ENCODE measurements at places on chromosomes 4 and X.

DNA sequence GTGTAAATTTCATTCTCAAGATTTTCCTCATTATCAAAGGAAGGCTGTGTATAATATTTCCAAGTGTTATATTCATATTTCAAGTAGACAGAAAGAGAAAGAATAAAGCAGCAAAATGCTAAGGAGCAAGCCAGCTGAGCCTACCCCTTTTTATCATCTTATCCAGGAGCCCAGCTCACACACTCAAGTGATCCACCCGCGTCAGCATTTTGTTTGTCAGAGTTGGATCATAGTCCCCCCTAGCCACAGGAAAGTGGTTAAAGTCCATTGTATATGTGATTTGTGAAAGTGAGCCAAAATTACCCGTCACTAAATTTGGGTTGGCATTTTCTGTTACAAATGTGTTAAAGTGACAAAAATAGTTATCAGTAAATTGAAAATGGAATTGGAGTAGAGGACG lies 289.3 kb upstream of the CTSO start:
- no peak for DNase-seq

GRCh38 chrX:102558607-102559006 lies 40.7 kb upstream of the ARMCX5 start:
- no peak for DNase-seq

GRCh38 chr4:141375855-141376254 lies 155.2 kb downstream of the ZNF330 start:
- no peak for DNase-seq

DNA sequence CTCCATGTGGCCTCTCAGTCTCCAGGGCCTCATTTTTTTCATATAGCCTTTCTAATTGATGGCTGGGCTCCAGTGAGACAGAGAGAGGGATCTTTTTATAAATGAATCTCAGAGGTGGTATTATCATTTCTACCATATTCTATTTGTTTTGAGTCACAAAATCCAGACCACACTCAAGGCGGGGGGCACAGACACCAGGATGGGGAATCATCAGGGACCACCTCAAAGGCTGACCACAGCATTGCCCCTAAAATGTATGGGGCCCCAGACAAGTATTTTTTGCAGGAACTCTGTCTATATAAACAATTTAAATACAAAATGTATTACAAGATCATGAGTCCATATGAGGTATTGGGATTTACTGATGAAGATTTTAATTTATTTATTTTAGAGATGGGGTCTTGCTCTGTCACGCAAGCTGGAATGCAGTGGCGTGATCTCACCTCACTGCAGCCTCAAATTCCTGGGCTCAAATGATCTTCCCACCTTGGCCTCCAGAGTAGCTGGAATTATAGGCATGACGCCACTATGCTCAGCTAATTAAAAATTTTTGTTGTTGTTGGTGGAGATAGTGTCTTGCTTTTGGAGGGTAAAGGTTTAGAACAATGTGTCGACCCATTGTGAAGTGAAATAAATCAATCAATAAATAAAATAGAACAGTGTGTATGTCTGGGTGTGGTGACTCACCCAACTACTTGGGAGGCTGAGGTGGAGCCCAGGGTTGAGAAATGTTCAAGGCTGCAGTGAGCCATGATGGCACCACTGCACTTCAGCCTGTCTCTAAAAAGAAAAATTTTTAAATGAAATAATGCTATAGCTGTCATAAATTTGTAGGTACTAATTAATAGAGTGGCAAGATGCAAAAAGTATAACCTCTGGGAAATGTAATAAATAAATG lies 29.4 kb downstream of the WDR13 start:
- DNase-seq, result no peak

GRCh38 chrX:97605271-97605670 lies 721.6 kb downstream of the RPA4 start:
- no peak for DNase-seq

DNA sequence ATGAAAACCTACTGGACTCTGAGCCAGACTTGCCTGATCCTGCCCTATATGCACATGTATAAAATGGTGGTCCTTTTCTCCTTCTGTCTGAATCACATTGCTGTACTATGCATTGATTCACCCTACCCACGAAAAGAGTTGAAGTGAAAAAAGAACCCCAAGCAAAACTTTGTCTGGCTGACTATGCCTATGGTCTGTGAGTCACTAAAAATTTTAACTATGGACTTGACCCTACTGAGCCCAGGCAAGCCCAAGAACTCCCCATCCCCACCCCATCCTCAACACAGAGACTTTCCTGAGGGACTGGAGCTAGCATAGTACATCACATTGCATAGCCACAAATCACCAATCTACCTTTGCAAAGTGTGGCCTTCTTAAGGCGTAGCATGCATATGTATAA lies 116.6 kb upstream of the TENM3 start:
- no peak for DNase-seq

DNA sequence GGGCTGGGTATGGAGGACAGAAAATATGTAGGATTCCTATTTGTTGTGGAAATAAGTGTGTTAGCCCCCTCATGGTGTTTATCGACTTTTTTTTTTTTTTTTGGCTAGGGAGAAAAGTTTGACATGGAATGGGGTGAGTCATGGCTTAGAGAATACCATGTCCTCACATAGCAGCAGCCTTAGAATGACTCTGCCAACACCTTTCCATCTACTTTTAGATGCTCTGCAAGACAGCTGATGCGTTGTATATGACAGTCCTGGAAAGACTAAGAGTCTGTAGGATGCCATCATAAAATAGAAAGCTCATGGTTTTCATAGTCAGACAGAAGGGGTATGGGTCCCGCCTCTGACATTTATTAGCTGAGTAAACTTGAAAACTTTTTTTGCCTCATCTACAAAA lies 37.7 kb downstream of the MTTP start:
- no peak for DNase-seq

DNA sequence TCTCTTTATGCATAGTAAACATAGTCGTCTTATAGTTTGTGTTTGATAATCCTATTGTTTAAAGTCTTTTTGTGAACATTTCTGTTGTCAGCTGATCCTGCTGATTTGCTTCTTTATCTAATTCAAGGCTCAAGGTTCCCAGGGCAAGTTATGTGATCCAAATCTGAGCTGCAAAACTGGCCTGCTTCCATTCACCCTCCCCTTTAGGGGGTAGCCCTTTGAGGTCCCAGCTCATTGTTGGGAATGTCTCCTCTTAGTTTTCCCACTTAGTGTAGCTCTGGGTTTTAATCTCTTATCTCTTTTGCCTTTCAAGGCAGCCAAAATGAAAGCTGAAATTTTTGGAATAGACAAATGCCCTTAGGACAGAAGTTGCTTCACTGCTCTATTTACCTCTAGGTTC lies 40.2 kb upstream of the MAGED1 start:
- no peak for DNase-seq

- no peak for DNase-seq
Observed at GRCh38 chr4:175947117-175947722, 118.4 kb upstream of the WDR17 start.

DNA sequence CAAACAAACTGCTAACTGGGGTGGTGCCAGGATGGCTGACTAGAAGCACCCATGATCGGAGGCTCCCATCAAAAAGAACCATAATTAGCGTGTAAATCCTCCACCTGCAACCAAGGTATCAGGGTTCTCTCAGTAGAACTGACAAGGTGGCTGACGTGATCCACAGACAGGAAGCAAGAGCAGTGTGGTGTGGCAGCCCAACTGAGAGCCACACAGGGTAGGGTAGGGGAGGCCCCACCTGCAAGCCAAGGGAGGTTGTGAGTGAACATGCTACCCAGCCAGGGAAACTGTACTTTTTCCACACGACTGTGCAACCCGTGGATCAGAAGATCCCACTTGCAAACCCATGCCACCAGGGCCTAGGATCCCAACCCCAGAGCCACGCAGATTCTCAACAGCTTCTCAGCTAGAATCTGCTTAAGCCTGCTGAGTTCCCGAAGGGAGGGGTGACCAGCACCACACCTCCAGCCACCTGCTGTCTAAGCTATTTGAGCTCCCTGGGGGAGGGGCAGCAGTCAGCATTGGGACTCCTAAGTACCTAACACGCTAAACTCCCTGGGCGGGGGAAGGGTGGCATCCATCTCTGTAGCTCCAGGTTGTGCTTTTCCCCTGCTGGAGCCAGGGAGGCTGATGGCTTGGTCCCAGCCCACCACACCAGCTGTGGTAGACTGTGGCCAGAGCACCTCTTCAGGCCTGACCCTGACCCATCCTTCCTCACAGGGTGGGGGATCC lies 425.1 kb downstream of the GPM6A start:
- DNase-seq, result no peak

GRCh38 chr4:150325872-150326271 lies 247.6 kb downstream of the DCLK2 start:
- DNase-seq, result no peak

- no peak for DNase-seq
Observed at GRCh38 chr4:55547466-55547770, 709 bp upstream of the CLOCK start.

- no peak for DNase-seq
Observed at GRCh38 chrX:43508694-43509093, 147.4 kb upstream of the MAOA start.

DNA sequence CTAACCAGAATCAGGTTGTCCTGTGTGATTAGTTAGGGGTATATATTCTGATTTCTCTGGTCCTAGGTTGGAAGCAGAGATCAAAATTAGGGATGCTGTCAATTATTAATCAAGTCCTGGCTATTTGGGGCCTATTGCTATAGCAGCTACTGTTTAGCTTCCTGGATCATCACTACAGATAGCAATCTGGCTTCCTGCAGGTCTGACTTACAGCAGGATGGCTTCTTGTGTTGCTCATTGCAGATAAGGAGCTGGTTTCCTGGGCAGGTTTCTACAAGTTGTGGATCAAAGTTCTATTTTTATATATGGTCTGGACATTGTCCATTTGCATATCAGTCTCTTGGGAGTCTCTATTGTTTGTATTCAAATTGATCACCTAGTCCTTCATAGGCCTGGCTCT lies 57.7 kb upstream of the C4orf54 start:
- DNase-seq, result no peak

GRCh38 chr4:109739547-109739946 lies 9.7 kb upstream of the PLA2G12A start:
- DNase-seq, result no peak

DNA sequence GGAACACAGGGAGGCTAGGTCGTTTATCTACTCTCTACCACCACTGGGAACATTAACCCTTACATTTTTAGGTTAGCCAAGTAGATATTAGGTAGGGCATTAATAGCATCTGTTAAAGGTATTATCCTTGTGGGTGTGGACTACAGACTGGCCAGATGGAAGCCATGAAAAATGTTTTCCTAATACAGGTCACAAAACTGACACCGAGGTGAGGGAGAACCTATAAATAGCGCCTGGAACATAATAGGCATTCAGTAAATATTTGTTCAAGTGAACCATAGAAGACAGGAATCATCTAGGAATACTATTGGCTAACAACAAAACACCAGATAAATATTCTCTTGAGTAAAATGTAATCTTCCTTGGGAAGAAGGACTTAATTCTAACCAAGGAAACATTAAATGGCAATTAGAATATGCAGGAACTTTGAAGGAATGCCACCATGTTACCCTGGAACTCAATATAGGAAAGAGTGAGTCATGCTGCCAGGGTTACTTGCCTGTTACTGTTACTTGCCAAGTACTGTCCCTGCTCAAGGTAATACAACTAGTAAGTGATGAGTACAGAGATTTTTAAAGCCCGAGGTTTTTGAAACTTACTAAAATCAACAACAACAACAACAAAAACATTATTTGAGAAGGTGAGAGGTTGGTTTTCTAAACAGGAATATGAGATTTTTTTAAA lies 79.0 kb downstream of the SOX3 start:
- no peak for DNase-seq

GRCh38 chr4:141213550-141213991 lies 7.1 kb upstream of the ZNF330 start:
- no peak for DNase-seq

DNA sequence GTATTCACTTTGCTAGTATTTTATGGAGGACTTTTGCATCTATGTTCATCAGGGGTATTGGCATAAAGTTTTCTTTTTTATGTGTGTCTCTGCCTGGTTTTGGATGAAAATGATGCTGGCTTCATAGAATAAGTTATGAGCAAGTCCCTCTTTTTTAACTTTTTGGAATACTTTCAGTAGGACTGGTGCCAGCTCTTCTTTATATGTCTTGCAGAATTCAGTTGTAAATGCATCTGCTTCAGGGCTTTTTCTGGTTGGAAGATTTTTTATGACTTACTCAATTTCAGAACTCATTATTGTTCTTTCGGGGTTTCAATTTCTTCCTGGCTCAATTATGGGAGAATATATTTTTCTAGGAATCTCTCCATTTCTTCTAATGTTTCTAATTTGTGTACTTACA lies 9.1 kb upstream of the CSN2 start:
- DNase-seq, result no peak

Data from D721Med (cell line).